Esophagus muscularis mucosa (tissue), 4 donors: ENCODE measurements at places on chromosomes 3 and 15. TPM values are rescaled to one million over a fixed set of nuclear protein-coding genes. Genes with fewer than 3 reads are reported as not detected.
A peak's percentile ranks its signal among the peaks of the same experiment; 100 is the strongest.

DNA sequence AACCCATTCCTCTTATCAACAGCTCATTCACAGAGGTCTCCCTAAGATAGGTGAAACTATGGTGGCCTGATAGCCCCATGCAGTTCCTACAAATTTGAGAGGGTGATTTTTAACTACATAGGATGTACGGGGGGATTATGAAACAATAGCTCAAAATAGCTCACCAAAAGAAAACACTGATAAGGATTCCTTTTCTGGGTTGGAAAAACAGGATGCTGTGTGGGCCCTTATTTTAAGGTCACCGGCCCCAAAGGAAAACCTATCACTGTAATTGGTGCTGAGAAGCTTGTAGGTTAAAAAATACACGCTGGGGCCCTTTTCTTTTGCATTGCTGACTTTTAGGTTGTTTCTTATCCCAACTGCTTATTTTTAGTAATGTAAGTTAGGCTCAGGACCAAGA lies 627.4 kb downstream of the MAGI1 start:
- peaks cover 9% of the 10 kb centered on the region for H3K4me1 ChIP-seq
- no peak overlapping the region for H3K4me3 ChIP-seq
- no peak overlapping the region for H3K27ac ChIP-seq
- no peaks in the 10 kb centered on the region for H3K27me3 ChIP-seq
- H3K36me3 ChIP-seq, result no peaks in the 10 kb centered on the region

- no peak for DNase-seq
- H3K4me1 ChIP-seq, result peaks cover 56% of the 10 kb centered on the region
- no peaks in the 10 kb centered on the region for H3K27me3 ChIP-seq
- no peaks in the 10 kb centered on the region for H3K36me3 ChIP-seq
- H3K4me3 ChIP-seq, result no peak overlapping the region
Measured at GRCh38 chr3:71104121-71104541, 479.4 kb downstream of the FOXP1 start.

DNA sequence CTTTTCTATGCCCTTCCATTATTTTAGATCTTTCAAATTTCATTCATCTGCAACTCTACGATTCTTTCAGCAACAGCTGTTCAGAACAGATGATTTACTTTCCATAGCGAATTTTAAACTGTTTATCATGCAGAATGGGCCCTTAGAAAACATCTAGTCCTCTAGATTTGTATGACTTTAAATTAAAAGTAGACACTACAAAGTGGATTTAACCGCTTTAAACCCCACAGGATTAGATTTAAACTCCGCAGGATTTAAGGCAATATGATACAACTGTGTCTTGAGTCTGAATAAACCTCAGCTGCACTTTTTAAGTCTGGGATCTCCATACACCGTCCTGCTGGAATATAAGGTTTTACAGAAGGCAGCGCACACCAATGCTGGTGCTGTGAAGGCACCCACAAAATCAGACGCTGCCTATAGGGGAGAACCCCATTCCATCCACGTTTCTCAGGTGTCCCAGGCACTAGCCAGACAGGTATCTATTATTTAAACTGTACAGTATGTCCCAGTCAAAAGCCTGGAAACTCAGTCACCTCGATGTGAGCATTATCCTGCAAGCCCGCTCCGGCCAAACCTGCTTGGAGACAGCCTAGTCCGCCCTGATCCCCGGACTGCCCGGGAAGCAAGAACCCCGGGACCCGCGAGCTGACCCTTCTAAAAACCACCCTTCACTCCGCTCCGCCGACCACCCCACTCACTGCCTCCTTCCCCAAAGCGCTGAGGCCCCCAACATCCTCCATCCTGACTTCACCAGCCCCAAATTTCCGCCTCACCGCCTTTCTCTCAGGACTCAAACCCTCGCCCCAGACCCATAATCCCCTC lies 768 bp downstream of the ANO10 start:
- peak overlapping the region; percentile 95 for H3K27ac ChIP-seq
- no peaks in the 10 kb centered on the region for H3K36me3 ChIP-seq
- H3K27me3 ChIP-seq, result no peaks in the 10 kb centered on the region
- peaks cover 19% of the 10 kb centered on the region for H3K4me1 ChIP-seq

- no peak overlapping the region for H3K4me3 ChIP-seq
- H3K4me1 ChIP-seq, result peaks cover 31% of the 10 kb centered on the region
- no peak for DNase-seq
- H3K27me3 ChIP-seq, result no peaks in the 10 kb centered on the region
- H3K27ac ChIP-seq, result no peak overlapping the region
Measured at GRCh38 chr15:70027518-70027917, 70.2 kb downstream of the TLE3 start.

GRCh38 chr15:41561777-41562145 lies 2.7 kb downstream of the TYRO3 start:
- no peak overlapping the region for H3K27ac ChIP-seq
- H3K4me3 ChIP-seq, result no peak overlapping the region
- peaks cover 6% of the 10 kb centered on the region for H3K36me3 ChIP-seq

GRCh38 chr3:45124352-45124751 lies 21.8 kb downstream of the CDCP1 start:
- H3K27ac ChIP-seq, result peak overlapping the region; percentile 77
- DNase-seq, result no peak
- H3K4me3 ChIP-seq, result no peak overlapping the region
- no peaks in the 10 kb centered on the region for H3K27me3 ChIP-seq
- H3K4me1 ChIP-seq, result peaks cover 23% of the 10 kb centered on the region
- no peaks in the 10 kb centered on the region for H3K36me3 ChIP-seq

The C2CD4A gene
- total RNA-seq, result not detected

The CADPS gene
- total RNA-seq, result 2.5 TPM

The KLF15 gene
- 84.7 TPM for total RNA-seq
